ENCODE measurements at places on chromosomes 13 and 19.

DNA sequence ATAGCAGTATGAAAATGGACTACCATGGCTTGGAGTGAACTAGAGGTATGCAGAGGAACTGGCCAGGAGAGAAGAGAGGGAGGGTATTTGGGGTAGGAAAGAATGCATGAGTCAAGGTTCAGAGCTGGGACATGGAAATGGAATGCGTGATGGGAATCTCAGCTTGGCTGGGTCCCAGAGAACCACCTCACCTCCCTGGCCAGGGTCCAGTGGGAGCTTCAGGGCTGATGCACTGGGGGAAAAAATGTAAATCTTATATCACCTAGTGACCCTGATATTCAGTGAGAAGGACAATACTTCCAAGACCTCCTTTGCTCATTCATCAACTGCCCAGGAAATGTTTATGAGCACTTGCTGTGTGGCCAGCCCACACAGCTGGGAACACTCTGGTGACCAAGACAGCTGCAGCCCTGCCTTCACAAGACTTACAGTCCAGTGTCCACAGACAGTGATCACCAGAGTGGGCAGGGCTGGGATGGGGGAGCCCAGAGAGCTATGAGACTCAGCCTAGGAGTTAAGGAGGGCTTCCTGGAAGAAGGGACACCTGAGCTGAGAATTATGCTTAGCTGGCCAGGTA lies 12.8 kb downstream of the IGSF23 start:
- H3K4me1 ChIP-seq: no peaks in the 10 kb centered on the region
- no peak overlapping the region for H3K27ac ChIP-seq
- H3K27me3 ChIP-seq: no peaks in the 10 kb centered on the region

DNA sequence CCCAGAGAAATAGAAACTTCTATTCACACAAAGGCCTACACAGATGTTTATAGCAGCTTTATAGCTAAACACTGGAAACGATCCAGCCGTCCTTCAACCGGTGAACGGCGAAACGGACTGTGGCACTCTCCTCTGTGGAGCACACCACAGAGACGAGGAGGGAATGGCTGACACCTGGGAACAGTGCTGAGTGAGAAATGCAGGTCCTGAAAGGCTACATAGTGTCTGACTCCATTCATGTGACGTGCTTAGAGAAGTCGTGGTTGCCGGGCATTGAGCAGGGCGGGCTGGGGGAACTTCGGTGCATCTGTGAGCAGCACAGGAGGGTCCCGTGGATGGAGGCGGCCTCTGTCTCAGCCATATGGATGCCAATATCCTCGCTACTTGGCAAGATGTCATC lies 3.1 kb upstream of the GRK1 start:
- no peaks in the 10 kb centered on the region for H3K27me3 ChIP-seq
- no peak for DNase-seq
- peaks cover 4% of the 10 kb centered on the region for H3K4me1 ChIP-seq
- no peak overlapping the region for H3K4me3 ChIP-seq
- H3K27ac ChIP-seq: no peak overlapping the region

GRCh38 chr19:33780251-33780650 lies 16.4 kb upstream of the KCTD15 start:
- H3K27me3 ChIP-seq: peaks cover 37% of the 10 kb centered on the region
- no peak for DNase-seq
- H3K4me1 ChIP-seq: peaks cover 12% of the 10 kb centered on the region
- H3K27ac ChIP-seq: no peak overlapping the region
- no peak overlapping the region for H3K4me3 ChIP-seq

DNA sequence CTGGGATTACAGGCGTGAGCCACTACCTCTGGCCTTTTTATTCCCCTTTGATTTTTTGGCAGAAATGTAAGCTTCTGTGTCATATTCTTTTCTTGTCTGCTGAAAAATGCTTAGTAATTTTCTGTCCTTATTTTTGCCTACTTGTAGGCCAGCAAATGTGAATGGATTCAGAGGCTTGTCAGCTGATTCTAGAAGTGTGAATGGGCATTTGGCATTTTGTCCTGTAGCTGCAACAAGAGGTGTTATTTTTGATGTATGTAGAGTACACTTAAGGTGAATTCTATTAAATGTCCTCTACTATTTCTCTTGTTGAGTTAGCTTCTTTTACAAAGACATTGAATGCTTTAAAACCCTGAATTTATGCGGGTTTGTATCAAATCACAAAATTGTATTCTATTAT lies 50.0 kb downstream of the FRY start:
- no peak overlapping the region for H3K4me3 ChIP-seq
- H3K27me3 ChIP-seq: no peaks in the 10 kb centered on the region
- H3K27ac ChIP-seq: no peak overlapping the region
- H3K4me1 ChIP-seq: peaks cover 4% of the 10 kb centered on the region

DNA sequence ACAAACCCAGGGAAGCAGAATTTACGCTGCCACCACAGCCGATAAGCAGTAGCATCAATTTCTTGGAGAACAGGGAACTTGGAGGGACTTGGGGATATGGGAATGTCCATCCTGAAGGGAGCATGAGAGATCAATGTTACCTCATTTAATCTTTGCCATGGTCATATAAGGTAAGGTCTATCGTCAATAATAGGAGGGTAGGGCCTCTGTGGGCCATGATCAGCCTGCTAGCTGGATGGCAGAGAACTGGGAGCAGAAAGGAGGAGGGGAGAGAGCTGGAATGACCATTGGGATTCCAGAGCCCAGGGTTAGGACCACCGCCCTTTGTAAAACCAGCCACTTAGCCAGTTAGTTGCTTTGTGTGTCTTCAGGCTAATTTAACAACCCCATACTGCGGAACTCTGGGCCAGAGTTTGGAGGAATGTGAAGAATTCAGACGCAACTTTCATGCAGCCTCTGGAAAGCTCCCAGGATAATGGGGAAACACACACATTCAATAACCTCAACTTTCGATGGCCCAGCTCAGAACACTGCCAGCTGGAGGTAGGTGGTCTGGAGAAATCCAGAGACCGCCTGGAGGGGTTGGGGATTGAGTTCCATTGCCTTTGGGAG lies 40.3 kb downstream of the ZNF557 start:
- no peak for DNase-seq
- no peaks in the 10 kb centered on the region for H3K27me3 ChIP-seq
- no peaks in the 10 kb centered on the region for H3K36me3 ChIP-seq
- no peak overlapping the region for H3K4me3 ChIP-seq

GRCh38 chr13:24167666-24168391 lies 7.3 kb downstream of the SPATA13 start:
- H3K27me3 ChIP-seq: no peaks in the 10 kb centered on the region
- H3K4me1 ChIP-seq: peaks cover 5% of the 10 kb centered on the region

- H3K27ac ChIP-seq: no peak overlapping the region
- no peaks in the 10 kb centered on the region for H3K4me1 ChIP-seq
- DNase-seq: no peak
Observed at GRCh38 chr19:18803550-18804138, 12.5 kb upstream of the COMP start.

- H3K27ac ChIP-seq: no peak overlapping the region
- H3K4me3 ChIP-seq: no peak overlapping the region
- H3K27me3 ChIP-seq: peaks cover 8% of the 10 kb centered on the region
Observed at GRCh38 chr19:38445362-38445761, 11.9 kb downstream of the RYR1 start.

- peaks cover 41% of the 10 kb centered on the region for H3K27me3 ChIP-seq
- no peaks in the 10 kb centered on the region for H3K4me1 ChIP-seq
- H3K27ac ChIP-seq: no peak overlapping the region
- H3K36me3 ChIP-seq: no peaks in the 10 kb centered on the region
- H3K4me3 ChIP-seq: no peak overlapping the region
Observed at GRCh38 chr13:112159575-112160547, 92.9 kb downstream of the SOX1 start.

DNA sequence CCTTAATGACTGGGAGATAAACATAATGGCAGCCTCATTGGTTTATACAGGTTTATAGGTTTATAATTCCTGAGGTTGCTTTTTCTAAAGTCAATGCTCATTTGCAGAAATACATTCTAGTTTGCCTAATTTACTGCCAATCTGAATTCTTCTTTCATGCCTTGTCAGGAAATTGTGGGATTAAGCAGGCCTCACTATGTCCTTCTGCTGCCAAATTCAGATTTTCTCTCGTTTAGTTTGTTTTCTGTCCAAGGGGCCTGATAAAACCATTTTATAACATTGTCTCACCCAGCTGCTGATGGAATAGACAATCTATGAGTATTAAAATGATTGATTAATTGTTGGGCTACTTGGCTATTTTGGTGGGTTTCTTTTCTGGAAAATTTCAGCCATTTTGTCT lies 42.4 kb upstream of the OBI1 start:
- no peaks in the 10 kb centered on the region for H3K4me1 ChIP-seq
- peaks cover 8% of the 10 kb centered on the region for H3K27me3 ChIP-seq
- no peaks in the 10 kb centered on the region for H3K36me3 ChIP-seq
